ENCODE measurements at places on chromosomes 6 and 20. TPM values are rescaled to one million over a fixed set of nuclear protein-coding genes. Genes with fewer than 3 reads are reported as not detected.

DNA sequence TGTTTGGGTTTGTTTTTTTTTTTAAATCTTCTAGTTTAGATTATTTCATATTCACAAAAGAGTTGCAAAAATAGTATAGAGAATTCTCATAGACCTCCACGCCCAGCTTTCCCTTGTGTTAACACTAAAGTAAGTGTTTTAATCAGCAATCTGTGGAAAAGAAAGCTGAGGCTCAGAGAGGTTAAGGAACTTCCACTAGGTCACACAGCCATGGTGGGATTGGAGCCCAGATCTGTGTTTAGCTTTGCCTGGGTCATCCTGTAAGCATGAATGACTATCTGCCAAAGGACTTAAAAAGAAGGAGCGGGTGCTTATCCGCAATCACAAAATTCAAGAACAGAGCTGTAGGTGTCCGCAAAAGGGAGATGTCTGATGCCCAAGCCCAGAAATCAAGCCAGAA lies 60.5 kb downstream of the EDN3 start:
- no peak for DNase-seq
- H3K4me1 ChIP-seq = no peaks in the 10 kb centered on the region
- no peak overlapping the region for H3K4me3 ChIP-seq
- no peaks in the 10 kb centered on the region for H3K36me3 ChIP-seq

DNA sequence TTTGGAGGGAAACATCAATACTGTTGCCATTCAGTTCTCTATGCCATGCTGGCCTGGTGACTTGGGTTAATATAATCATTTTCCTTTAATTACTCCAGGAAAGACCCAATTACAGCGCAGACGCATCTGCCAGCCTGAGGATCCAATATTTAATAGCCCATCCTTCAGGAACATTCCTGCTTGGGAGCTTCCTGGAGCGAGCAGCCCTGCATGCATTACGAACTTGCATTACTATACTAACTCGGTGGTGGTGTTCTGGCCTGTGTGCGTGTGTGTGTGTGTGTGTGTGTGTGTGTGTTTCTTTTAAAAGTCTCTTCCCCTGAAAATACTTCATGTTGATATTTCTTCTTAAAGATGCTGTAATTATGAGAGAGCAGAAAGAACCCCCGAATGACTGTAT lies 26.5 kb downstream of the PMEPA1 start:
- H3K36me3 ChIP-seq = no peaks in the 10 kb centered on the region
- no peak for DNase-seq
- no peak overlapping the region for H3K4me3 ChIP-seq
- no peaks in the 10 kb centered on the region for H3K27me3 ChIP-seq
- H3K4me1 ChIP-seq = peaks cover 5% of the 10 kb centered on the region

DNA sequence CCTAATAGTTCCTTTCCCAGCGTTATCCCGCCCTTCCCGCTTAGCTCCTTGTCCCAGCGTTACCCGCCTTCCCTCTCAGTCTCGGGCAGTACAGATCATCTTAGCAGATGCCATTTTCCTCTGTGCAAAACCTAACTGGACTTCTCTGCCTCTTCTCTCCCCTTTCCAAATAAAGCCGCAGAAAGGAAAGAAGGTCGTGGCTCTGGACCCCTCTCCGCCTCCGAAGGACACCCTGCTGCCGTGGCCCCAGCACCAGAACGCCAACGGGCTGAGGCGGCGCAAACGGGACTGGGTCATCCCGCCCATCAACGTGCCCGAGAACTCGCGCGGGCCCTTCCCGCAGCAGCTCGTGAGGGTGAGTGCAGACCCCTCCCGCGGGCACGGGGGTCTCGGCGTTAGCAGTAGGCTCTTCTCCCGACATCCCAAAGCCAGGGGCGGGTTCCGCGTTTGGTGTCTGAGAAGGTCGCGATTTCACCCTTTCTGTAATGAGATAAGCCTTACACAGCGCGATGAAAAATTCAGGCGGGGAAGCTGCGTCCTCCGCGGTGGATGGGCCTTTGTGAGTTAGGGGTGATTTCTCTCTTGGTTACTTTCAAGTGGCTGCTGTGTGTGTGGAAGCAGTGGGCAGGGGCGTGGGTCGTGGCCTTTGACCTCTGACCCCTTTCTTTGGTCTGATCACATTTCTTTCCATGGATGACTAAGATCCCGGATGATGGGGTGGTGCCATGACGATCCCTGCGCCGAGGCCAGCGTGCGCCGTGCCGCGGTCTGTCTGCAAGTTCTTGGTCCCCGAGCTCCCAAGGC lies 292.7 kb downstream of the TAF4 start:
- DNase-seq = no peak
- H3K27ac ChIP-seq = no peak overlapping the region
- peaks cover 4% of the 10 kb centered on the region for H3K27me3 ChIP-seq
- H3K4me3 ChIP-seq = no peak overlapping the region
- no peaks in the 10 kb centered on the region for H3K36me3 ChIP-seq

GRCh38 chr6:55918639-55919038 lies 43.2 kb upstream of the BMP5 start:
- no peaks in the 10 kb centered on the region for H3K36me3 ChIP-seq
- H3K4me3 ChIP-seq = no peak overlapping the region
- H3K27ac ChIP-seq = no peak overlapping the region

- no peak overlapping the region for H3K4me3 ChIP-seq
- DNase-seq = no peak
- H3K36me3 ChIP-seq = no peaks in the 10 kb centered on the region
- peaks cover 6% of the 10 kb centered on the region for H3K4me1 ChIP-seq
Measured at GRCh38 chr6:147219463-147219862, 15.2 kb downstream of the STXBP5 start.

DNA sequence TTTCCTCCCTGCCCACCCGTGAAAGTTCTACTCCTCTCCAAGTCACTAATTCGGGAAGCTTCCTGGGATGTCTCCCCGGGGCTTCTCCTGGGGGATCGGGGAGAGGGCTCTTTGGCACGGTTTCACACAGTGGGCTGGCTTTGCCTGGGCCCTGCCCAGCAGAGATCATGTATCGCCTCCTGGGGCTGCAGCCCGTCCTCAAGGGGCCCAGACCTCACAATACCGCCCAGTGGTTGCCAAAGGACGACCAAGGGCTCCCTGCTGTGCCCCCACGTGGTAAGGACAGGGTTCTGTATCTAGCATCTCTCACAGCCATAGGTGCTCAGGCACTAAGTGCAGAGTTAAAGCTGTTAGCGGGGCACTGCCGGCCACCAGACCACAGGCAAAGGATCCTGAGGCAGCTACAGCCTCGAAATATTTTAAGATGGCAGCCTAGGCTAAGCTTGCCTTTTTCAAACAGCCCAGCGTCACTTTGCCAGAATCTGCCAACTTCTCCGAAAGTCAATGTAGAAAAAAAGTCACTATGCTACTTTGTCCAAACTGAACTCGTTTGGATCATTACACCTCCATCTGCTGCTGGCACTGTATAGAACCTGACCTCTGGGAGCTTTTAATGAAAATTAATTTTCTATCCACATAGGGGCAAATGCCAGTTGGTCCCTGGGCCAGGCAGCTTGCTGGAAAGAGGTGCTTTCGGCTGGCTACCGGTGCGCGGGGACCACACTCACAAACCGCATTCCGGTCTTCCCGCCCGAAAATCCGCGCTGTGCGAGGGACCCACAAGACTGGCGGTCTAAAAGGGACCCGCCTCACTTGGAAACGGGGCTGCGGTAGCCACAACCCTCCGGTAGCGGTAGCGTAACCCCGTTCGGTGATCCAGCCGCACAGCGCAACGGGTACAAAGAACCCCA lies 1.3 kb upstream of the NNAT start:
- H3K36me3 ChIP-seq = peaks cover 11% of the 10 kb centered on the region
- H3K27me3 ChIP-seq = no peaks in the 10 kb centered on the region
- peaks cover 52% of the 10 kb centered on the region for H3K4me1 ChIP-seq
- no peak for DNase-seq

DNA sequence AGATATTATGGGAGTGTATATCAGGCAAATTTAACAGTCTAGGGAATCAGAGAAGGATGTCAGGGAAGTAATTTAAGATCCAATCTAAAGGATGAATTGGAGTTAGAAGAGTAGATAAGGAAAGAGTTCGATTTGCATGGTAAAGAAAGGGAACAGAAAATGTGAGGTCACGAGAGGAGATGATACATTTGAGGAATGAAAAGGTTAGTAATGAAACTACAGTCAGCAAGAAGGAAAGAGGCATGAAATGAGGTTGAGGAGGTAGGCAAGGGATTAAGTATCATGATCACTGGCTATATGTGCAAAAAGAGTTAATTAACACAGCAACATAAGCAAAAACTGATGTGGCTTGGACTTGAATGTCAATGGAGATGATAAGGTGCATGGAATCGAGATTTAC lies 22.4 kb downstream of the ZNF318 start:
- no peaks in the 10 kb centered on the region for H3K27me3 ChIP-seq
- peaks cover 88% of the 10 kb centered on the region for H3K36me3 ChIP-seq
- H3K4me1 ChIP-seq = no peaks in the 10 kb centered on the region
- no peak for DNase-seq
- H3K4me3 ChIP-seq = no peak overlapping the region
- H3K27ac ChIP-seq = no peak overlapping the region

- H3K27ac ChIP-seq = no peak overlapping the region
- no peak for DNase-seq
- no peaks in the 10 kb centered on the region for H3K36me3 ChIP-seq
- H3K4me3 ChIP-seq = no peak overlapping the region
Measured at GRCh38 chr6:132202574-132202973, 198.7 kb downstream of the MOXD1 start.

GRCh38 chr6:147879031-147879580 lies 370.6 kb downstream of the SAMD5 start:
- no peak overlapping the region for H3K4me3 ChIP-seq
- H3K36me3 ChIP-seq = no peaks in the 10 kb centered on the region
- no peak overlapping the region for H3K27ac ChIP-seq
- no peaks in the 10 kb centered on the region for H3K4me1 ChIP-seq
- no peak for DNase-seq
- H3K27me3 ChIP-seq = no peaks in the 10 kb centered on the region

GRCh38 chr6:132067286-132067685 lies 116.1 kb upstream of the CCN2 start:
- no peak overlapping the region for H3K27ac ChIP-seq
- no peak for DNase-seq
- H3K36me3 ChIP-seq = no peaks in the 10 kb centered on the region
- no peaks in the 10 kb centered on the region for H3K4me1 ChIP-seq
- no peaks in the 10 kb centered on the region for H3K27me3 ChIP-seq
- H3K4me3 ChIP-seq = no peak overlapping the region

- peaks cover 8% of the 10 kb centered on the region for H3K4me1 ChIP-seq
- no peak overlapping the region for H3K4me3 ChIP-seq
- H3K27ac ChIP-seq = no peak overlapping the region
- no peak for DNase-seq
- H3K36me3 ChIP-seq = peaks cover 42% of the 10 kb centered on the region
Measured at GRCh38 chr6:20542927-20543602, 8.8 kb downstream of the CDKAL1 start.

DNA sequence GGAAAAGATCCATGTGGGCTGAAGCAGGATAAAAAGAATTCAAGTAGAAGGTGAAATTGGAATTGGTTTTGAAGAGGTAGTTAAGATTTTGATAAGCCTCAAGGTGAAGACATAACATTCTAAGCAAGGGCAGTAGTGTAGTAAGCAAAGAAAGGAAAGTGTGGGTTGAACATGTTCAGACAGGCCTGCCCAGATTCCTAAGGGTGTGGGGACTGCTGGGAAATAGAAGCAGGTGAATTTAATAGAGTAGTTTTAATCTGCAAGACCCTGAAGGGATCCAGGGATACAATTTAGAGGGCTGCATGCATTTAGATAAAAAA lies 19.1 kb downstream of the TAB2 start:
- peaks cover 59% of the 10 kb centered on the region for H3K4me1 ChIP-seq
- DNase-seq = no peak
- no peaks in the 10 kb centered on the region for H3K27me3 ChIP-seq
- H3K27ac ChIP-seq = peak overlapping the region; percentile 7
- H3K4me3 ChIP-seq = no peak overlapping the region

DNA sequence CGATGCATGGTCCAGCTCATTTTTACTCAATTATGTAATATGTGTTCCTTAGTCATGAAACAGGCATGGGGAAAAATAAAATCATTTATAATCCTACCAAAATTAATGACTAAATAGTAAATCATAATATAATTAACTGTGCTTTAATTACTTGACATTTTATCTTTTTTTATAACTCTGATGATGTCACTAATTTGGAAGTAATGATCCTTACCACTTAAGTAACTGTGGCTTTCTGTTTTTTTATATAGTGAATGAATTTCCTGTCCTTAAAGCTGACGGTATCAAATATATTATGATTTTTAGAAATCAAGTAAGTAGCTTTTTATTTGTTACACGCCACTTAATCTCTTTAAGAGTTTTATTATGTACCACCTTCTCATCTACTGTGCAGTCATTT lies 32.2 kb downstream of the CSE1L start:
- H3K36me3 ChIP-seq = peaks cover 97% of the 10 kb centered on the region
- no peak overlapping the region for H3K4me3 ChIP-seq
- H3K27me3 ChIP-seq = no peaks in the 10 kb centered on the region
- DNase-seq = no peak
- H3K4me1 ChIP-seq = no peaks in the 10 kb centered on the region

DNA sequence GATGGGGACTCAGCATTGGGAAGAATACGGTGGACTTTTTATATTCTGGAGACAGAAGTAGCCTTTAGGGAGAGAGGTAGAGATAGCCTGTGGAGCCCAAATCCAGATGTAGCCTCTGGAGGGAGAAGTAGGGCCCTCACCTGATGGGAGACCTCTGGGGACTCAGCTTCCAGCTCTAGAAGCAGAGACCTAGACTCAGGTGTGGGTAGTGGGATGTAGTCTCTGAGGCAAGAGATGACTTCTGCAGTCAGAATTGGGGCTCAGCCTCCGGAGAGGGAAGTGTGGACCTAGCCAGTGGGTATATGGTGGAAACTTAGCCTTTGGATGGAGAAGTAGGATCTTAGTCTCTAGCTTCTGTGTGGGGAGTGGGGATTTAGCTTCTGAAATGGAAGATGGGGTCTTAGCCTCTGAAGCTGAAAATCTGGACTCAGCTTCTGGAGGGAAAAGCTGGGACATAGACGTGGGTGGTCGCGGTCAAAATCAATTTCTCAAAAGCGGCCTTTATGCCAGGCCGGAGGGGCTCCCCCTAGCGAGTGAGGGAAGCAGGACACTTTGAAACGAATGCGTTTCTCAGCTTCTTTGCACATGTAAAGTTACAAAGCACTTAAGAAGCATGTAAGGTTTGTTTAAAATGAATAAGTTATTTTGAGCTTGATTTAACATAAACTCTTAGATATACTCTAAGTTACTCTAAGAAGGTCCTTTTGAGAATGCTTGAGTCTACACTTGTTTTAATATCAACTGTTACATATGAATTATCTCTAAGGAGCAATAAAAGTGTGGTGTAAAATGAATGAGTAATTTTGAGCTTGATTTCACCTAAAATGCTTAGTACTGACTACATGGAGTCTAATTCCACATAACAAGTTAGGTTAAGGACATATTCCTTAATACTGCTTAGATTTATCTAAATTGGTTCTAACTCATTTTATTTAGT lies 12.9 kb upstream of the ZNF343 start:
- H3K27me3 ChIP-seq = no peaks in the 10 kb centered on the region
- peaks cover 2% of the 10 kb centered on the region for H3K4me1 ChIP-seq
- H3K4me3 ChIP-seq = no peak overlapping the region
- H3K36me3 ChIP-seq = no peaks in the 10 kb centered on the region
- no peak for DNase-seq

- H3K4me1 ChIP-seq = no peaks in the 10 kb centered on the region
- H3K4me3 ChIP-seq = no peak overlapping the region
- no peak for DNase-seq
- no peak overlapping the region for H3K27ac ChIP-seq
Measured at GRCh38 chr6:106415921-106416320, 55.4 kb downstream of the CRYBG1 start.

Gene PACSIN1
- total RNA-seq = not detected

Gene NKAIN4
- total RNA-seq = not detected

Gene LY6G5C
- 3.4 TPM for total RNA-seq

Gene TRAPPC3L
- total RNA-seq = 0.64 TPM

Gene RAET1E
- 0.96 TPM for total RNA-seq

Gene PACRG
- 1.5 TPM for total RNA-seq

Gene CTAGE9
- total RNA-seq = not detected

Gene PI16
- 3.4 TPM for total RNA-seq

Gene EYA2
- total RNA-seq = 1.8 TPM

All from upper lobe of right lung (tissue), 1 donor.